GOT3 (cell line): ENCODE measurements at places on chromosomes 13 and 19.
A peak's percentile ranks its signal among the peaks of the same experiment; 100 is the strongest.

GRCh38 chr13:96034662-96035061 is 18.5 kb downstream of the UGGT2 start:
- no peak for DNase-seq

DNA sequence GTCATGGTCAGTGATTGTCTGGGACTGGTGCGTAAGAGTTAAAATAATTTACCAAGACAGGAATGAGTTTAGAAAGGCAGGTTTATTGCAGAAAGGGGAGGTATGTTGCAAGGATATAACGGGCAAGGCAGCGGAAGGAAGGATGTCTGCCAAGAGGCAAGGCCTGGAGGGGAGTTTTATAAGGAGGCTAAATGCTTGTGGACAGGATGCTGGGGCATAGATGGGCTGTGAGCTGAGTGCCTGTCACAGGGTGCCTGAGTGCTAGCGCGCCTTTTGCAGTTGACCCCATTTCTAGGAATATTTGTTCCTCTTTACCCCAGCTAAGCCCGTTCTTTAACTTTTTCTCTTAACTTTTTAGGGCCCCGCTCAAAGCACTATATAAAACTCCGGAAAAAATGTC is 58.7 kb downstream of the TEX26 start:
- DNase-seq, result no peak

GRCh38 chr19:31770223-31770622 is 421.0 kb upstream of the TSHZ3 start:
- no peak for DNase-seq

- no peak for DNase-seq
These were observed 13.1 kb downstream of the SULT2B1 start for GRCh38 chr19:48565090-48565489.

GRCh38 chr19:18513868-18514267 is 8.0 kb downstream of the ELL start:
- no peak for DNase-seq

- DNase-seq, result no peak
These were observed 9.1 kb downstream of the PLD3 start for GRCh38 chr19:40357640-40358039.

GRCh38 chr19:49921871-49922795 is 6.9 kb upstream of the ATF5 start:
- no peak for DNase-seq

DNA sequence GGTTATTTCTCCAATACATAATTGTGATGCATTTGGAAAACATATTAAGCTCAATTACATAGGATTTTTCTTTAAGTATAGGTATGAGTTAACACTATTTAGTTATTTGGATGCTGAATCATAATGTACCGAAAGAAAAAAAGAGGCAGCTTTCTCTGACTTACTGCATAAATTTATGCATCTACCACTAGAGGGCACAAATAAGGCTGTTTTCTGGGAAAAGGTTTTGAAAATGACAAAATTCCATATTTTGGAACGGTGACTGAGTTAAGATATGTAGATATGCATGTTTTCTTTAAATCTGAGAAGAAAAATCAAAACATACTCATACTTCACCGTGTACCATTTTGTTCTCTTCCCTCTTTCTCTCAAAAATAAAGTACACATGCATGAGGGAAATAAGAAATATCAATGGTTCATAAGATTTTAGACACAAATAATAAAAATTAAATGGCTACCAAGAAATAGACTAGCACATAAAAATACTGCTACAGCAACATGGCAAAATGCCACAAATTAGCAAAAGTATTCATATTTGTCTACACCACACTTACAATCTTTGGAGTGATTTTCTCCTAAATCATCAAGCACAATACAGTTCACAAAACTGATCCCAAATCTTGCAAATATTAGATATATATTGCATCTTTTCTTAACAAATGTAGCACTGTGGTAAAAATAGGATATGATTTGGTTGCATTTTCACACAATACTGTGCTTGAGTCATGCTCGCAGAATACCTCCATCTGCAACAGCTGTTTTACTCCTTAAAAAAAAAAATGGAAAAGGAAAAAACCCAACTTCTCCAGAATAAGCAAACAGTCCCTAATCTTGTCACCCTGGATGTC is 260.0 kb downstream of the FGF14 start:
- no peak for DNase-seq

GRCh38 chr13:106182404-106182803 is 353.1 kb downstream of the EFNB2 start:
- no peak for DNase-seq

DNA sequence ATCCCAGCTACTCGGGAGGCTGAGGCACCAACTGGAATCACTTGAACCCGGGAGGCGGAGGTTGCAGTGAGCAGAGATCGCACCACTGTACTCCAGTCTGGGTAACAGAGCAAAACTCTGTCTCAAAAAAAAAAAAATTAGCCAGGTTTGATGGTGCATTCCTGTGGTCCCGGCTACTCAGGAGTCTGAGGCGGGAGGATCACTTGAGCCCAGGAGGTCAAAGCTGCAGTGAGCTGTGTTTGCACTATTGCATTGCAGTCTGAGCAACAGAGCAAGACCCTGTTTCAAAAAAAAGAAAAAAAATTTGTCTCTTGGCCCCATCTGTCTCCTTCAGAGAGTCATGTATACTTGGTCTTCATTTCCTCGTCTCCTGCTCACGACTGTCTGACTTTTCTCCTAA is 1.6 kb downstream of the CCDC97 start:
- DNase-seq, result no peak

GRCh38 chr13:47545201-47546024 is 455.7 kb downstream of the SUCLA2 start:
- DNase-seq, result no peak

DNA sequence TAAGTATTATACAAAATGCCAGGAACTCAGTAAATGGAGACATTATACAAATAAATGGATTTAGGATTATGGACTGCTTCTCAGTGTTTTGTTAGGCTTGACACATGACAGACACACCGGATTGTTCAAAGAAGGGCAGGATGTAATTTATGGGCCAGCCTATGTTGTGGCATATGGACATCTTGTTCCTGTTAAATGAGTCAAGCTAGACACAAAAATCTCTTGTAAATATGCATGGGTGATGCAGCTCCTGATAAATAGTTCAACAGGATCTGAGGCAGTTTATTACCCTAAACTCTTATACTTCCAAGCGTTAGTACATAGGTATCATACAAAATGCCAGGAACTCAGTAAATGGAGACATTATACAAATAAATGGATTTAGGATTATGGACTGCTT is 502.3 kb downstream of the TBC1D4 start:
- DNase-seq, result no peak

DNA sequence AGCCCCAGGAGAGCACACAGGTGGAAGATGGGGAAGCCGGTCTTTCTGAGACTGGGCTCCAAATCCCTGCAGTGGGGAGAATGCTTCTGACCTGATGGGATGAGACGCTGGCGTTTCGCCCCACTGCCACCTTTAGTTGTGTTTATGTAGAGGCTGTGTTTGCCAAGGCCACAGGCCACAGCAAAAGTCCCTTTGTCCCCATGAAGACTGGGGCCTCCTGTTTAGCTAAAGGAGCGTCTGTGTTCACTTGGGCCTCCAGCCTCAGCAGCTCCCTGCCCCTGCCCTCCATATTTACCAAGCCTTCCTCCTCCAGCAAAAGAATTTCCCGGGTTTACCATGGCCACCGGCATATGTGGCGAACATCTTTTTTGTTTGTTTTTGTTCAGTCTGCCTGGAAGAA is 10.4 kb upstream of the KLK14 start:
- no peak for DNase-seq

GRCh38 chr13:75219479-75220237 is 262.3 kb downstream of the TBC1D4 start:
- DNase-seq, result peak; percentile 46

- DNase-seq, result no peak
These were observed 66.6 kb downstream of the GADD45B start for GRCh38 chr19:2542341-2543069.

DNA sequence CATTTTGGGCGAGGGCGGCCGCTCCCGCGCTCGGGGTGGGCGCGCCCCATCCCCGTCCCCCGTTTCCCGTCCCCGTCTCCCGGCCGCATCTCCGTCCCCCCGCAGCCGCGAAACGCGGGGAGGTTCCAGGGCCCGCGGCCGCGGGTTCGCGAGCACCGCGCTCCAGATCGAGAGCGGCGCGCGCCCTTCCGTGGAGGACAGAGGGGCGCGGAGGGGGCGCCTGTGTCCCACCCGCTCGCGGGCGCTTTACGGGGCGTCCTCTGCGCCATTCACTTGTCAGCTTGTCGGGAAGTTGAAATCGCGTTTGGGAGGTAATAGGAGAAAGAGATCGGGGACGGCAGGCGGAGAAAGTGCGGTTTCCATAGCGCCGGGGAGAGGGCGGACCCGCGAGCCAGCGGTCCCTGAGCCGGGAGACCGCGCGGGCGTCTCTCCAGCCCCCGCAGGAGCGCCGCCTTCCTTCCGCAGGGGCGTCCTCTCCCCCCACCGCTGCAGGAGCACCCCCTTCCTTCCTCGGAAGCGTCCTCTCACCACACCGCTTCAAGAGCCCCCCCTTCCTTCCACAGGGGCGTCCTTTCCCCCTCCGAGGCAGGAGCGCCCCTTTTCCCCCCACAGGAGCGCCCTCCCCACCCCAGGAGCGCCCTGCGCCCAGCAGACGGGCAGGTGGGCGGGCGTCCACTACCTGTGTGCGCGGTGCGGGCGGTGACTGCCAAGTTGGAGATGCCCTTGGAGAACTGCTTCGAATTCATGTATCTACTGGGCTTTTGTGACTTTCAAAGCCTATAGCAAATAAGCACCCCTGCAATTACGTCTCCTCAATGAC is 962 bp upstream of the IRS2 start:
- no peak for DNase-seq

DNA sequence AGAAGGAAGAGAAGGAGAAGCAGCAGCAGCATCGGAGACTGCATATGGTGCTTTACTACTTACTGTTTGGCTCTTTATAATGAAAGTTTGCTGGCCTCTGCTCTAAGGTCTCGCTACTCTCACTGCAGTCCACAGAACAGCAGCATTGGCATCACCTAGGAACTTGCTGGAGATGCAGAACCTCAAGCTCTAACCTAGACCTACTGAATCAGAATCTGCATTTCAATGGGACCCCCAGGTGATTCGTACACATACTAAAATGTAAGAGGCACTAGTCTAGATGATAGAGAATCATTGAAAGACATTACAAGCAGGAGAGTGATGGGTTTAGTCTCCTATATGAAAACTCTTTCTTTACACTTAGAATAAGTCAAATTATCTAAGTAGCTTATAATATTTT is 270.6 kb downstream of the KLF5 start:
- DNase-seq, result no peak

GRCh38 chr19:41895745-41896580 is 13.0 kb downstream of the ARHGEF1 start:
- DNase-seq, result no peak

DNA sequence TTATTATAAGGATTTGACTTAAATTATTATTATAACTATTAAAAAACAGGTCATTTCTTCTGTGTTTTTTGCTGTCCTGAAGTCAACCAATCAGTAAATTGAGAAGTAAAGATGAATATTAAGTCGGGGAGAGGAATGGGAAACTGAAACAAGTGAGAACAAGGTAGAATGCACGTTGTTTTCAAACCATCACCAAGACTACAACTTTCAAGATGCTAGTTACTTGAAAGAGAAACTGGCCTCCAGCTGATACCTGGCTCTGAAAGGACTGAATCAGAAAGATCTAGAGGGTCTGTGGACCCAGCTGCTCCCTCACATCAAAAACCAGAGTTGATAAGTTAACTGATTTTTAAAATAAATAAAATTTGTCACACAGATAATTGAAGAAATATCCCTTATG is 1301.5 kb upstream of the ATXN8OS start:
- DNase-seq, result no peak

GRCh38 chr13:40381935-40382764 is 284.3 kb downstream of the FOXO1 start:
- DNase-seq, result no peak

GRCh38 chr19:41261474-41262190 is 2.5 kb upstream of the HNRNPUL1 start:
- DNase-seq, result no peak

DNA sequence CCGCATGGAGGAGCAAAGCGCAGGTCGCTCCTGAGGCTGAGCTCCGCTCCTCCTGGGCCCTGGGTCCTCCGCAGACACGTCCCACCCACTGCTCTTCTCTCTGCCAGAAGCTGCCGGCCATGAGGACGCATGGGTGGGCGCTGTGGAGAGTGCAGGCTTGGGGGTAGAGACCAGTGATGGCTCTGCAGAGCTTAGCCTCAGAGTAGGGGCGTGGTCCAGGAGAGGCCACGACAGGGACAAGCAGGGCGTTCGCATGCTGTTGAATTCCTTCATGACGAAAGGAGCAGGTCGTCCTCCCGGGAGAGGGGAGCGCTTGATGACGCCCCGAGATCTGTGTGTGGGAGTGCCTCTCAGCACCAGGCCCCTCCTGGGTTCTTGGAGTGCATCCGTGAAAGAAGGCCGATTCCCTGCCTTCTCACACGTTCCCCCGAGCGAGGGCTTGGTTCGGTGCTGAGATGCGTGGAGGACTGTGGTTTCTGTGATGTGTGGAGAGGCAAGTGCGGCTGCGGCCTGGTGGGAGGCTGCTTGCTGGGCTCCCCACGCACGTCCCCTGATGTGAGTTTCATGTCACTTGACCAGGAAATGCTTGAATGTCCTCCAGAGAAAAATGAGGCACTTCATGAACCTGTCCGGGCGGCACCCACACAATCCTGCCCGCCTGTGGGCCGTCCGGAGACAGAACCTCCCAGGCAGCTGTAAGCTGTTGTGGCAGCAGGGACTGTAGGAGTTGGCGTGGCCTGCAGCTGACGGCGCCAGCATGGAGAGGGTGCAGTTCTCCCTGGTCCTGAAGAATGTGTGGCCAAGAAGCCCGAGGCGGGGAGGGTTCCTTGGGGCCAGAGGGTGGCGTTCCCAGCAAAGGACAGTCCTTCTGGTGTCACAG is 4.5 kb downstream of the SF3A2 start:
- no peak for DNase-seq

DNA sequence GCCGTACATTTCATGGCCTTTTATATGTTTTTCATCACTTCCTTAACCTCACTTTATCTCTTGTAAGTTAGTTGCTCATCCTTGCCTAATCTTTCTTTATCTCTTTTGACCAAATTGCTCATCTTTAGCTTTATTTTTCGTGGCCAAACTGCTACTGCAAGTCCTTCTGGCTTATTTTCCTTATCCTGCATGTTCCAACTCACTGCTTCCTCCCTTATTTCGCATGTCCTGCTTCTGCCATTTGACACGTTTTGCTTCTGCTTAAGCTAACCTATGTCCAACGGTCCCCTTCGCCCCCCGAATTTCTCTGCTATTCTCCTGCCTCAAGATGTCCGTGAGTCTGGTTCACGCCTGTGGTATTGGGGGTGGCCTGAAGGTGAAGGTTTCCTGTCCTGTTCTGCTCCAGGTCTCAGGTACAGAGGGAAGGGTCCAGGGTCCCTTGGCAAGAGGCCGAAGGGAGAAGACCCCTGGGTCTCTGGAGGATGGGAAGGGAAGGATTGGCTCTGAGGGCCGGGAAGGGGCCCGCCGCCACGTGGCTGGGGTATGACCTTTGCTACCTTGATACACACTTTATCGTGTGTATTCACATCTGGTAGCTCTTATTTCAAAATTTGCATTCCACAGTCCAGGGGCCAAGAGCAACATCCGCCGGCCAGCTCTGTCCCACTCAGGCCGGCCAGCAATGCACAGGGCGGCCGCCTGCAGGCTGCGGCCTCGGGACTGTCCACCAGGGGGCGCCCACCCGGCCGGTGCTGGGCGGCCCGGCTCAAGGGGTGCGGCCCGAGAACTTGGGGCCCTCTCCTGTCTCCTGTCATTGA is 2.9 kb upstream of the C19orf85 start:
- no peak for DNase-seq

GRCh38 chr19:19217099-19217498 is 5.3 kb downstream of the NCAN start:
- no peak for DNase-seq

- DNase-seq, result no peak
These were observed 1487.7 kb downstream of the EFNB2 start for GRCh38 chr13:105047676-105048295.

- no peak for DNase-seq
These were observed 811.8 kb downstream of the UQCRFS1 start for GRCh38 chr19:28400953-28401671.
